ENCODE measurements at places on chromosomes 3 and 15.

DNA sequence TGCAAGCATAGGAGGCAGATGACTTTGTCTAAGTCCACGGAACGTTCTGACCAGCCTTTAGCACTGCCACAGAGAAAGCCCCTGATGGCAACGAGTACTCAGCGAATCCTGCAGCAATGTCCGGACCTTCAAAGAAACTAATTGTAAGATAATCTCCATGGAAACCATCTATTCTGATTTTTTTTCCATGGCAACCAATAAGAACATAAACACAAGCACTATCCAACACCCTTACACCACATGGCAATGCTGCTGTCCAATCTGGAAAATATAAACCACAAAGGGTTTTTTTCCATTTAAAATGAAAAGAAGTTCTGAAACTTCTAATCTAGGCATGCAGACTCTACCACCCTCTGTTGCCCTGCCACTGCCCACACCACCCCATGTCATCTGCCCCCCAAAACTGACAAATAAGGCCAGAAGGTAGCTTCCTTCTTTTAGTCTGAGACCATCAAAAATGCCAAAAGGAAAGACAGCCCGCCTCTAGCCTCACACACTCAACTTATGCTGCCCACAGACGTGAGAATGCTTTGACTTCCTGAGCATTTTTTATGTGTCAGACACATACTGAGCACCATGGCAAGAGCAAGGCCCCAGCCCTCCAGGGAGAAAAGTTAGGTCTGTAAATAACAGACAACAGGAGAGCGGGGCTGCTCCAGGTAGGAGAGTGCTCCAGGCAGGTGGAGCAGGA is 44.5 kb downstream of the POC1A start:
- no peak for DNase-seq

GRCh38 chr3:156148946-156149381 is 28.6 kb downstream of the KCNAB1 start:
- no peak for DNase-seq

GRCh38 chr15:73650416-73651126 is 17.4 kb upstream of the NPTN start:
- DNase-seq: no peak

- DNase-seq: no peak
These were observed 184.3 kb downstream of the TJP1 start for GRCh38 chr15:29638011-29638410.

DNA sequence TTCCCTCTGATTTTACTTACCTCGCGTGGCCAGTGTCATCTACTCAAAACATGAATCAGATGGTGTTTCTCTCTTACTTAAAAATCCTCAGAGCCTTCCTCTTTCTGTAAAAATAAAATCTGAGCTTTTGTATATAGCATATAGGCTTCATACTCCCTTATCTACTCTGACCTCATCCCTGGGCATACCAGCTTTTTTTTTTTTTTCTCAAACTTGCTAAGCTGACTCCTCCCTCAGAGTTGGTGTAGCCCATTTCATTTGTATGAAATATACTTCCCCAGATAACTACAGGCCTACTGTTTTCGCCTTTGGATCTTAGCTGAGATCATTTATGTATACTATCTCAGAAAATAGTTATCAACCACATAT is 648.9 kb upstream of the ALCAM start:
- DNase-seq: no peak

DNA sequence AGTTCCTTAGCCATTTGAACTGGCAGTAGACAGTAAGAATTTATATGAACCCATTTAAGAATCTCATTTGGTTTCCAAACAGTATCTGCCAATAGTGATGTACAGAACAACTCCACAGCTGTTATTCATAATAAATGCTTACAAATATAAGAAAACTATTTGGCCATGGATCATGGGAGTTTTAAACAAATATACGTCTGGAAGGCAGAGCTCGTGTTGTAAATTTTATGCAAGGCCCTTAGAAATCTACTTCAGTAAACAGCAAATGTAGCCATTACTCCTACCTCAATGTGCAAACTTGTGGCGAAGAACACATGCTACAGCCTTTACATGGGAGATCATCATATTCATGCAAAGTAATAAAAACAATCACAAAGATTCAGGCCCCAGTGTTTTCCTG is 65.3 kb upstream of the NANOGP8 start:
- DNase-seq: no peak

- peak; percentile 11 for DNase-seq
These were observed 255.7 kb downstream of the MBNL1 start for GRCh38 chr3:152524198-152525140.

DNA sequence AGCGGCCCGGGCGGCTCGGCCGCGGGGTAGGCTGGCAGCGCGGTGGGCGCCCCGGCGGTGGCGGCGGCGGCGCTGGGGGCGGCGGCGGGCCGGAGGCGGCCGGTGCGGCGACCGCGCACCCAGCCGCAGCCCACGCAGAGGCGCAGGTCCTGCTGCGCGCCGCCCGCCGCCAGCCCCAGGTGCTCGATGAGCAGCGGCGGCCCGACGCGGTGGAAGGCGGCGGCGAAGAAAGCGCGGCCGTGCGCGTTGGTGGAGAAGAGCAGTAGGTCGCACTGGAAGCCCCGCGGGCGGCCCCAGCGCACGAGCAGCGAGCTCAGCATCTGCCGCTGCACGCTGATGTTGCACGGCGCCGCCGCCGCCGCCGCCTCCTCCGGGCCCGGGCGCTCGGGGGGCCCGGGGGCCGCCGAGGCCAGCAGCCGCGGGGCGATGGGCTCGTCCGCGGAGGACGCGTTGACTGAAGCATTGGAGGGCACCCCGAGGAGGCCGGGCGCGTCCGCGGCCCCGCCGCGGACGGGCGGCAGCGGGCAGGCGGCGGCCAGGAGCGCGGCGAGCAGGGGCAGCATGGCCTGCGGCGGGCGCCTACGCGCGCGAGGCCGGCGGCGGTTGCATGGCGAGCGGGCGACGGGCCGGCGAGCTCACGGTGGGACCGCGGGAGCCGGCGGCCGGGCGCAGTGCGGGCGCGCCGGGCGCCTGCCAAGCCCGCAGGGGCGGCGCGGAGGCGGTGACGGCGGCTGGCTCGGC is 452 bp downstream of the TMEM158 start:
- DNase-seq: peak; percentile 3

- no peak for DNase-seq
These were observed 35.9 kb downstream of the CCK start for GRCh38 chr3:42229942-42230688.

GRCh38 chr15:99437315-99438223 is 128.2 kb upstream of the MEF2A start:
- DNase-seq: no peak

DNA sequence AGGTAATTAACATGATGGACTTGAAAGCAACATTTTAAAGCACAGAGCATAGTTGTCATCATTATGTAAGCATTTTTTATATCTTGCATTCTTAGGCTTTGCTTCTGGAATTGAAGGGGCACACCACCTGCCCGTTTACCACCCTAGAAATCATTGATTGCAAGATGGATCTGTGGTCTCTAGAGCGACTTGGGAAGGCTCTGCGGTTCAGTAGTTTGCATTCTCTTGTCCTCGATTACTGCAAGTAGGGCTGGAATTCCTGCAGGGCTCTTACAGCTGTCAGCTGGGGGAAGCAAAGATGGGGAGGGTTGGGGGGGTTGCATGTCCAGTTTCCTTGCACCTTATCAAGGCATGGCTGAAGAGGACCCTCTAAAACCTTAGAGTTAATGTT is 56.7 kb upstream of the RNF7 start:
- DNase-seq: no peak

- no peak for DNase-seq
These were observed 416.9 kb downstream of the TUSC7 start for GRCh38 chr3:117126460-117126859.

- DNase-seq: no peak
These were observed 66.2 kb downstream of the MCTP2 start for GRCh38 chr15:94297558-94297957.

DNA sequence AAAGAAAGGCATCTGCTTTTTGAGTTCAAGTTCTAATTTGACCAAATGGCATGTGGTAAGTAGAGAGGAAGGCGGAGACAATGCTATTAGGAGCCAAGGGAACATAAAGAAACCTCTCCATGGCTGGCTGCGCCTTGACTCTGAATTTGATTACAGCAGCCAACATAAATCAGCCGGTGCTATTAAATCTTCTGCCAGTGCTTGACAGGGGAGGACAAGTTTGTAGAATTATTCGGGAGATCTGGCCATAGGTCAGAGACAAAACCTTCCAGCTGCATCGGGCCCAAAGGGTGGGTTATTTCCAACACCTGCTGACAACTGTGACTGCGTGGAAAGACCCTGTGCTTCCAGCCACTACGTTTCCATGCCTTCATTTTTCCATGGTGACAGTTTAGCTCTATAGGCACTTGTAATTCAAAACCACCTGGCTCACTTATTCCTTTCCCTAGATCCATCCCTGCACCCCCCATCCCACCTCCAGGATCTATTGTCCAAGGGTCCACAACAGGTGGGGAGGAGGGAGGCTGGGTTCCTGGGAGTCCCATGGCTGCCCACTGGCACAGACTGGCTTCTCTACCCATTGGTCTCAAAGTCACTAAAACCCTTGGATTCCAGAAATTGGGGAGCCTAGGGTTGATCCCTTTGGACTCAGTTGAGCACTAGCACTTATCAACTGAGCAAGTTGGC is 15.9 kb downstream of the COLQ start:
- DNase-seq: no peak

GRCh38 chr3:9028134-9028533 is 64.9 kb upstream of the RAD18 start:
- no peak for DNase-seq

- DNase-seq: no peak
These were observed 1061.2 kb downstream of the DIPK2A start for GRCh38 chr3:145032791-145033190.

DNA sequence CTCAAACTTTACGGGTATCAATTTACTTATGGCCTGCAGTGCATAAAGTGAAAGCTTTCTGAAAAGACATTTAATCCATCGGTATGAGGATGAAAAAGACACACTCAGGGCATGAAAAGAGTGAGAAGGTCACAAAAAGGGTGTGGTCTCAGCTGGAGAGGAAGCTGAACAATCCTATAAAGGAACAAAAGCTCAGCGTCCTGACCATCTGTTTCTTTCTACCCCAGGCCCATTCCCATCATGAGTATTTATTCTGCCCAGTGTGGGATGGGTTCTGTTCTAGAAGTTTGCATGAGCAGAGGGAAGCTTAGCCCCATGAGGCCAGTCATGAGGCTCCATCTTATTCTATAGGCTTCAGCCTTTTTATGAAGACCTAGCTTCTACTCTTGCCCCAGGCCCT is 144.6 kb downstream of the LPP start:
- DNase-seq: no peak

DNA sequence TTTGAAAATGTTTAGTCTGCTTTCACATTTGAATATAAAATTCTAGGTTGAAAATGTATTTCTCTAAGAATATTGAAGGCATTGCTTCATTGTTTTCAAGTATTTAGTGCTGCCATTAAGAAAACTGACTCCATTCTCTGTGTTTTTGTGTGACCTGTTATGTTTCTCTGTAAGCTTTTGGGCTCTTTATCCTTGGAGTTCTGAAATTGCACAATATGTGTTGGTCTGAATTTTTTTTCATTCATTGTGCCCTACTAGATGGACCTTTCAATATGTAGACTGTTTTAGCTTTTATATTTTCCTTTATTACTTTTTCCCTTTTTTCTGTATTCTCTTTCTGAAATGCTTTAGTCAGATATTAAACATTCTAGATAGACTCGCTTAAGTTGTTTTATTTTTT is 22.2 kb downstream of the FAM98B start:
- no peak for DNase-seq

GRCh38 chr3:41202834-41203345 is 3.6 kb downstream of the CTNNB1 start:
- no peak for DNase-seq

- DNase-seq: no peak
These were observed 32.0 kb upstream of the PRICKLE2 start for GRCh38 chr3:64257100-64257755.

GRCh38 chr3:67484085-67484484 is 170.3 kb downstream of the SUCLG2 start:
- DNase-seq: no peak

- DNase-seq: no peak
These were observed 377.1 kb upstream of the TPM1 start for GRCh38 chr15:62665449-62665848.

DNA sequence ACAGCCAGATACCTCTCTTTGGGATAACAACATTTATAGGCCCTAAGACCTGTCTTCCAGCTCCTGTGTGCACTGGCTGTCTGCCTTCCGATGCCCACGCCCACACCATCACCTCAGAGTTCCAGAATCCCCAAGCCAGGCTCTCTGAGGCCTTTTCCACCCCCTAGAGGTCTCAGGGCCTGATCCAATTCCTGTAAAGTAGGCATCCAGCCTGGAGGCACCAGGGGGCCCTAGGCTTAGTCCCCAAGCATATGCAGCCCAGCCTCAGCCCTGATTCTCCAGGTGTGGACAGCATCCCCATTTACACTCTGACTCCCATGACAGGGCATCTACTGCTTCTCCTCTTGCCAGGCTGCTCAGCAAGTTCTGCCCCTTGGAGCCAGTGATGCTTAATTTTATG is 72.7 kb upstream of the CORO2B start:
- no peak for DNase-seq

DNA sequence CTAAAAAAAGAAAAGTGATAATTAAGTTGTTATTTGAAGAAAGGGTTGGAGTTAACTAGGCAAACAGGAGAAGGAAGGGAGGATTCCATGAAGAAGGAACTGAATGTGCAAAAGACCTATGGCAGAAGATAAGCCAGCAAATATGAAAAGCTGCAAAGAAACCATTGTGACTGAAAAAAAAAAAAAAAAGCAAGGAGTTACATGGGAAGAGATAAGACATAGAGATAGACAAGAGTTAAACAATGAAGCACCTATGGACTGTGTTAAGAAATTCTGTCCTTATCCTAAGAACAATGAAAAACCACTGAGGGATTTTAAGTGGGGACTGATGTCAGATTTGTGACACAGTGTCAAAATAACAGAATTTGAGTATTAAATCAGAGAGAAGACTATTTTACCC is 17.0 kb downstream of the ZNF280D start:
- DNase-seq: no peak

DNA sequence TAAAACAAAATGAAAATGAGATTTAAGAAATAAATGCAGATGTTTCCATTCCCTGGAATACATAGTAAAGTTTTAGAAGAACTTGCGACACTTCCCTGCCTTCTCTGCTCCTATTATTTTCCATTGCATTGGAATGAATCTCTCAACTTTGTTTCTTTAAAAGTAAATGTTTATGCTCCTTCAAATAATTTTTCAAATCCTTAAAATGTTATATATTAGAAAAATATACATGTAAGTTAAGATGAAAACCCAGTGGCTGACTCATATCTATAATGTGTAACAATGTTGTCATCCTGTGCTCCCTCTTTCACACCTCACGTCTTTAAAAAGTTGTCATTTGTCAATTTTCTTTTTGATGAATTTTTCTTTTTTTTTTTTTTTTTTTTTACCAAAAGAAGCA is 3.6 kb downstream of the RBMS3 start:
- DNase-seq: no peak

DNA sequence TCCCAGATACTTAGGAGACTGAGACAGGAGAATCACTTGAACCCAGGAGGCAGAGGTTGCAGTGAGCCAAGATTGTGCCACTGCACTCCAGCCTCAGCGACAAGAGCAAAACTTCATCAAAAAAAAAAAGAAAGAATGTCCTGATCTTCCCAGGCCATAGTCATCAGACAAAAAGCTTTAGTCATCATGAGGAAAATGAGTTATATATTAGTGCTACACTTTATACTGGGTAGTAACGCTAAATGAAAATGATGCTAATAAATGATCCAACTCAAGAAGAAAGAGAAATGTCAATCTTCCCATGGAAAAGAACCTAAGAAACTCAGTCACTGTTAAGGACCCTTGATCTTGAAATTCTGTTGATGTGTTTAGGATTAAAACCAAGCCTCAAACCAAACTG is 26.3 kb upstream of the TRIM59 start:
- DNase-seq: no peak

Data from effector CD4-positive, alpha-beta T cell (primary cell).